ENCODE measurements at places on chromosomes 13 and 19.

DNA sequence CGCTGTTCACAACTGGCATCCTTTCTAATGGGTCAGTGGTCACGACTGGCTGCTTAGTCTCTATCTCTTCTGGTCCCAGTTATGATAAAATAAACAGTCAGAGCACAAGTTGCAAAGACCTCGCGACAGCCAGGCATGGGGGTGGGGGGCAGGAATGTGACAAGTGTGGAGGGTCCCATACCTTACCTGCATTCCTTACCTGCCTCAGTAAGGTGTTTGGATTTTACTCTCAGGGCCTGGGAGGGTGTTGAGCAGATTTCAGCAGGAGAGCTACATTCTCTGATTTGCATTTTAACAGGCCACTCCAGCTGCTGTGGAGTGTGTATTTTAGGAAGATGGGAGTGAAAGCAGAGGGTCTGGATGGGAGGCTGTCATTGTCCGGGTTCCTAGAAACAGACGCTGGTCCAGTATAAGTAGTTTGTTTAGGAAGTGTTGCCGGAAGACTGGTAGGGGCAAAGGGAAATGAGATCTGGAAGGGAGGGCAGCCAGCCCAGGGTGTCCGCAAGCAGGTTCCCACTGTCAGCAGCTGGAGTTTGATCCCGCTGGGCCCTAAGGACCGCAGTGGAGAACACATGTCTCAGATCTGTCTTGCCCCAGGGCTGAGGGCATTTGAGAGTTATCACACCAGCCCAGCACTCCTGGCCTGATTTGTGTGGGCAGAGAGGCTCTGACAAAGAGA lies 920.0 kb downstream of the UQCRFS1 start:
- no peak for DNase-seq

GRCh38 chr13:44197791-44198770 lies 175.5 kb upstream of the SERP2 start:
- DNase-seq: no peak

- peak; percentile 82 for DNase-seq
Observed at GRCh38 chr19:5987077-5987818, 9.3 kb upstream of the RANBP3 start.

DNA sequence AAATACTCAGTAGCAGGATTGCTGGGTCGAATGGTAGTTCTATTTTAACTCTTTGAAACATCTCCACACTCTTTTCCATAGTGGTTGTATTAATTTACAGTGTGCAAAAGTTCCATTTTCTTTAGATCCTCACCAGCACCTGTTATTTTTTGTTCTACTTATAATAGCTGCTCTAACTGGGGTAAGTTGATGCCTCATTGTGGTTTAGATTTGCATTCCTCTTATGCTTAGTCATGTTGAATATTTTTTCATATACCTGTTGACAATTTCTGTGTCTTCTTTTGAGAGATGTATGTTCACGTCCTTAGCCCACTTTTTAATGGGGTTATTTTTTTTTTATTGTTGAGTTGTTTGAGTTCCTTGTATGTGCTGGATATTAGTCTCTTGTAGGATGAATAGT lies 144.6 kb downstream of the NBEA start:
- DNase-seq: no peak

- DNase-seq: peak; percentile 47
Observed at GRCh38 chr13:41312176-41312500, 1.1 kb downstream of the NAA16 start.

- DNase-seq: no peak
Observed at GRCh38 chr13:36724141-36724540, 50.3 kb downstream of the SERTM1 start.

DNA sequence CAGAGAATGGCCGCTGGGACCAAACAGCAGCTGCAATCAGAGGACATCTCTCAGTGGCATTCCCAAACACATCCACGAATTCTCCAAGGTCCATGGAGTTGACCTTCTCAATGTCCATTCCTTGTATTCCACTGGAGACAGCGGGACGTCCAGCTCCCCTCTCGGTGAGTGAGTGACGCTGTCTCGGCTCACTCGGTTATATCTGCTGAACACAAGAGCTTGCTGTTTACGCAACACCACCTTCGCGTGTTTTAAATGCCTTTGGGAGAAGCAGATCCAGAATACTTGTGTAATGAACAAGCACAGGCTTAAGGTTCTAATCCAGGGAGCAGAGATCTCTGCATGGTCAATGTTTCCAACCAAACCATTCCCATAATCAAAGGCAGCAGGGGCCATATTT lies at the start of gene URAD:
Gene URAD (minus strand): TSS at position 174 of the 400 bp plus-strand sequence. CDS start 56 bp downstream, at position 118.
- no peak for DNase-seq

DNA sequence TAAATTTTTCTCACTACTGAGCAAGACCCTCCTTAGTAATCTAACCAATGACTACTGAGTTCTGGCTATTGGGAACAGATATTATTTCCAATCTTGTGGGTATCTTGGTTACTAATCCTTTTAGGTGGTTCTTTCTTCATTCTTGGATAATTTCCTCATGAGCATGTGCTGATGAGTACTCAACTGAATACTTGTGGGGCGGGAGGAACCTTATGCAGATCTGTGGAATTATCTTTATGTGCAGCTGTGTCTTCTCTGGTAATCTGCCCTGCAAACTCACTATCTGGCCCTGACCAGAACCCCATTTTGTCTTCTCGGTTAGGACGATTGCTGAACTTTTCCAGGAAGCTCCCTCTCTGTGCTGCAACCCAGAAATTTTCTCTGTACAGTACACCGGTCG lies 89.7 kb upstream of the TRPC4 start:
- no peak for DNase-seq

DNA sequence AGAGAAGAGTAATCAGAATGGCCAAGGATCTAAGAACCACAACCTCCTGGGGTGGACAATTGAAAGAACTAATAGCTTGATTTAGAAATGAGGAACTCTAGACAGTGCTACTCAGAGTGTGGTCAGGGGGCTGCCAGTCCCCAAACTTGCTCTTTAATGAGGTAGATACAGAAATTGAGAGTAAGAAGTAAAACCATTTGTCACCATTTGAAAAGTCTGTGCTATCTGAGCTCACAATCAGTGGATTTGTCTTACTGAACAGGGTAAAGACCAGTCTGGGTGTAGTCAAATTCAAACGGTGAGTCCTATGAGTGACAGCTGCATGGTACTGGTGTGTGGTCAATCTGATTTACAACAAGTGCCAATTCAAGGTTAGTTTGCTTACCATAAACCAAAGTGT lies 118.9 kb downstream of the KL start:
- DNase-seq: no peak

- DNase-seq: no peak
Observed at GRCh38 chr13:29182216-29182615, 362.1 kb downstream of the MTUS2 start.

- DNase-seq: no peak
Observed at GRCh38 chr19:10797541-10798256, 38.3 kb downstream of the TMED1 start.

DNA sequence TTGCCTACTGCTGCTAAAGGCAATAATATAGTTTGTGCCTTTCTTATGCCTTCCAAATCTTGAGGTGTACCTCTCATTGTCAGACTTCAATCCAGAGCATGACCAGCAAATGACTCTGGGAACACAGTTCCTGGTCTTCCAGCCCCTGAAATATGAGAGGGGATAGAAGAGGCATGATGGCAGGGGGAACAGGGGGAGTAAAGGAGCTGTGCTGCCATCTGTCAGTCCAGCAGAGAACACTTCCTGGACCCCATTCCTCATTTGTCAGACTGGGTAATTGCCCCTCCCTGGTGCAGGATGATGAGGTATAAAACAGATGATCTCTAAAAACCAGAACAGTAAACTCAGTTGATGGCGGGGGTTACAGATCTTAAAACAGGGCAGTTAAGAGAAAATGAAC lies 618.7 kb downstream of the DIAPH3 start:
- no peak for DNase-seq

DNA sequence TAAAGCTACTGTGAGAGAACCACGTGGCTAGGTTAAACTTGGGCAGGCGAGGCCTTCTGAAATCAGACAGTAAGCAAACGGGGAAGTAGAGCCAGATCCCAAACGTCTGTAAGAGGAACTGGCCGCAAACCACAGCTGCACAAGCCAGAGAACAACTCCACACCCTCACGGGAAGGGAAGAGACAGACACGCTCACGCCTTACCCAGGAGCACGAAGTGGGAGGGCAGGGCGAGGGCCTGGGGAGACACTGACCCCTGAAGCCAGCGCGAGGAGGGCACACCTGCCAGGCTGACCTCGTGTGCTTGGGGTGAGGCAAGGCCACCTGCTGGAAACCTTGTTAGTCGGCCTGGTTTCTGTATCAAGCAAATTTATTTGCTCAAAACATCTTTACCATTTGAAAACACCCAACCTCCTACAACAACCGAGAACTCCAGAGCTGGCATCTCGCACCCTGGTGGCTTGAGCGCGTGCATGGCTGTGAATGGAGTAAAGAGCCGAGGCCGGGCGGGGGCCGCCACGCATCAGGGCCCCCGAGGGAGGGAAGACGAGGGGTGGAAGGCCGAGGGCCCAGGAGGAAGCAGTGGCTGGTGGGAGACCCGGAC lies 7.3 kb downstream of the POLR2E start:
- peak; percentile 94 for DNase-seq

GRCh38 chr19:32550666-32551065 lies 30.3 kb upstream of the PDCD5 start:
- no peak for DNase-seq

DNA sequence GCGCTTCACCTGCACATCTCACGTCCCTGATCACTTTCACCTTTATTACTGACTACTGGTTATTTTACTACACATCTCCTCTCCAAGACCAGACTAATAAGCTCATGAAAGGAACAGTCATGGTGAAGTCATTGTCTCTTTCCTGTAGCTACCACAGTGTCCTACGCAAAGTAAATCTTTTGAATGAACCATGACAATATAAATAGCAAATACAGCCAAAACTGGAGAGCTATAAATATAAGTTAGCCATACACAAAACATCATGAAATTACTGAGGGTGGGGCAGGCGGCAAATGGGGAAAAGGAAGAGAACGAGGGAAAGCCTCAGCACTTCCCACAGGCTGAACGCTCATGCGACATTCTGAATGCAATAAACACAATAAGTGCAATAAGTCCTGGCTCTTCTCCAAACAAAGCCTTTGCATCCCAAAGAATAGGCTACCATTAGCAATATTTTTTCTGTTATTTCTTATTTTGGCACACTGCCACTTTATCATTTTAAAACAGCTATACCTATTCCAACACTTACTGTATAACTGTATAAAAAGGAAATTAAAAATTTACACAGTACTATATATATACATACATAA lies 62.5 kb downstream of the TUBGCP3 start:
- DNase-seq: no peak

GRCh38 chr13:61700181-61700580 lies 284.5 kb upstream of the PCDH20 start:
- no peak for DNase-seq

DNA sequence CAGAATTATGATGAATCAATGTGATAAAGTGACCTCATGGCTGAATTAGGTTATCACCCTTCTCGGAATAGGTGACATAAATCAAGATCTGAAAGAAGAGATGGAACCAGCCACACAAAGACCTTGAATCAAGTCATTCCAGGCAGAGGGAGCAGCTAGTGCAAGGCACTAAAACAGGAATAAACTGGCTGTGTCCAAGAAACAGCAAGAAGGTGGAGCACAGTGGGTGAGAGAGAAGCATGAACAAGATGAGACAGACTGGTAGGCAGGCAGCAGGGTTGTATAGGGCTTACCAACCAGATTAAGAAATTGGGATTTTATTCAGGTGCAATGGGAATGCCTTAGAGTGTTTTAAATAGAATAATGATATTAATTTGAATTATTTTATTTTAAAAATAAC lies 470.3 kb downstream of the PCDH20 start:
- no peak for DNase-seq

DNA sequence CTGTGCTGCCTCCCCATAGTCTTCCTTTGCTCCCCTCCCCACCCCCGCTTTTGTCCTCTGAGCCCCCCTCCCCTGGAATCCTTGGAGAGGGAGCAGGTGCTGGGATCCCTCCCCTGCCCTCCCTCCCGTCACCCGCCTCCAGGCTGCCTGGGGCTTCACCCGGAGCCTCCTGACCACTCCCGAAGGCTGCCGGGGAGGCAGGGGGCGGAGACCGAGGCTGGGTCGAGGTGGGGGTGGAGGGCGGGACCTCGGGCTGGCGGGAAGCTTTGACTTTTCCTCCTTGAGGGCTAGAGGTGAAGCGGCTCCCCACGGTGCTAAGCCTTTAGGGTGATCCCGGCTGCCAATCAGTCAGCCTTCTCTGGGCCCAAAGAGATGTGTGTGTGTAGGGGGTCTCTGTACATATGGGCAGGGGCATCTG lies 1.5 kb downstream of the KMT5C start:
- DNase-seq: peak; percentile 35

DNA sequence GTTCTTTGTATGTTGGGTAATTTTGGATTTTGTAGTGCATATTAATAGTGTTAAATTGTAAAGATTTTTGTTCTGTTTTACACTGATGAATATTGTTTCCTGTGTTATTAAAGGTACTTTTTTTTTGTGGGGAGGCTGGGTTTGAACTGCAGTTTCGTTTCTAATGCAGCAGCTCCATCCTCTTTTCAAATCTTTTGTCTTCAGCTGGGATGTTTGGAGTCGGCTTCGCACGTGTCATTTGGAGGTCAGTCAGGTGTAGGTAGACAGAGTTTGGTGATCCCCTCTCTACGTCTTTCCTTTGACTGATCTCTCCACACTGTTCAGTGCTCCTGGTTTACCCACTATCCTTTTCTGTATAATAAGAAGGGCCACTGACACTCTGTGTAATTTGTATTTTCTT lies 30.3 kb downstream of the TDRD3 start:
- DNase-seq: no peak

GRCh38 chr19:6273701-6274601 lies 5.8 kb downstream of the MLLT1 start:
- DNase-seq: peak; percentile 83

DNA sequence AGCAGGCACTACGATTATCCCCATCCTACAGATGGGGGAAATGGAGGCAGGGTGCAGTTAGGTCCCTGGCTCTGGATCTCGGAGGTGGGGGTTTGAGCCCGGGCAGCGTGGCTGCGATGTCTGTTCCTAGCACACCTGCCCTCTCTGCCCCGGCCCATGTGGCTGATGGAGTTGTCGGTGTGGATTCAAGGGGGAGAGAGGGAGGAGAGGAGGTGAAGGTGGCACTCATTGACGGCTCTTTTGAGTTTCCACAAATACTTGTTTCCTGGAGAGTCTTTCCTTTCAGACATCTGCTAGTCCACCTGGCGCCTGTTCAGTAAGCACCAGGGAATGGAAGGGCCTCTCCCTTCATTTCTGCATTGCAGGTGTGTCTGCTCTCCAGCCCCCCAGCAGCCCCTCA lies 69.9 kb downstream of the ARHGEF18 start:
- DNase-seq: no peak

GRCh38 chr19:1189419-1189818 lies 15.4 kb upstream of the SBNO2 start:
- DNase-seq: no peak

GRCh38 chr13:31380715-31381114 lies 180.9 kb downstream of the B3GLCT start:
- no peak for DNase-seq

GRCh38 chr19:13959141-13959961 lies 7.0 kb downstream of the DCAF15 start:
- no peak for DNase-seq

- no peak for DNase-seq
Observed at GRCh38 chr19:45553464-45553863, 31.1 kb downstream of the OPA3 start.

- DNase-seq: no peak
Observed at GRCh38 chr19:55581823-55582223, 1.2 kb upstream of the ZNF579 start.

- no peak for DNase-seq
Observed at GRCh38 chr13:59478908-59479307, 684.8 kb downstream of the DIAPH3 start.

GRCh38 chr13:23434491-23434890 lies 989 bp upstream of the SACS start:
- DNase-seq: no peak

Data from KBM-7 (cell line).